ENCODE measurements at places on chromosomes 12 and 14.

GRCh38 chr12:66235626-66236281 lies 46.7 kb downstream of the IRAK3 start:
- DNase-seq: no peak

GRCh38 chr12:113884392-113884791 lies 81.7 kb downstream of the RBM19 start:
- no peak for DNase-seq

DNA sequence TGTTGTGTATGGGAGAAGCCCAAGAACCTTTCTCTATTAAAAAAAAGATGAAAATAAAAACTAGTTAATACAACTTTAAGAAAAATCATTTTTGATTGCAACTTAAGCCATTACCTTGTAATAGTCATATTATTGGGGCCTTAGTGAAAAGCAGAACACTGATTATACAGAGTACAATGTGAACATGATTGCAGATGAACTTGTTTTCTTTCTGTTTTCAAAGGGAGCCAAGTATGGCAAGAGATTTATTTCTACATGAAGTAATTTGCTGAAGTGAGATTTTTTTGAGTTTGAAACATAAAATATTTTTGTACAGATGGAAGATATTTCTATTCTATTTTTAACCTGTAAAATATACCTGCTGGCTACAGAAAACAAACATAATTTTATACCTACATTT lies 104.9 kb downstream of the GPR135 start:
- no peak for DNase-seq

DNA sequence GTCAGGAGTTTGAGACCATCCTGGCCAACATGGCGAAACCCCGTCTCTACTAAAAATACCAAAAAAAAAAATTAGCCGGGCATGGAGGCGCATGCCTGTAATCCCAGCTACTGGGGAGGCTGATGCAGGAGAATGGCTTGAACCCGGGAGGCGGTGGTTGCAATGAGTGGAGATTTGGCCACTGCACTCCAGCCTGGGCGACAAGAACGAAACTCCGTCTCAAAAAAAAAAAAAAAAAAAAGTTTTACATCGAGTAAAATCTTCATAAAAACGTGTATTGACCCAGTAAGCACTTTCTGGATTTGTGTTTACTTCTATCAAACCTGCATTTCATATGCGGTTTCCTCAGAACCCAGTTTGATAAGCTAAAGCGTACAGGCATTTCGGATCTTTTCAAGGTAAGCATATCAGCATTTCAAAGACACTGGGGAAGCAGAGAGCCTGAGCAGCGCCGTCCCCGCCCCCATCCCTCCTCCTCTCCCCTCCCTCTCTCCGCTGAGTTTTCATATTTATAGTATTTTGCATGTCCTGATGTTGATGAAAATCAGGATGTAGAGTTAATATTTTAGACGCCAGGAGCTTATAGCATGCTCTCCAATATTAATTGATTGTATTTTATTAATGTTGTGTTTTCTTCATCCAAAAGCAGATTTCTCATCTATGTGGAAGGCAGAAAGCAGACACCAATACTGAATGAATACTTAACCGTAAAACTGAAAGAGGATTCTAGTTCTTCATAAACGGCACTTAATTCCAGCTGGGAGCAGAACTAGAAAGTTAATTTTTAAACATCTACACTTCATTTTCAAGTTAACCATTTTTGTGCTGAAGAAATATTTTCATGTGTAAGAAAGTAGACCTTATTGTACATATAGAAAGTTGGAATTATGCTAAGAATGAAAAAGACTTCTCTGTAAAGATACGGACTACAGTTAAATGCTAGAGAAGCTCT lies 9.2 kb upstream of the HIP1R start:
- no peak for DNase-seq

GRCh38 chr14:21867541-21867940 lies 193.9 kb upstream of the OR4E1 start:
- no peak for DNase-seq

DNA sequence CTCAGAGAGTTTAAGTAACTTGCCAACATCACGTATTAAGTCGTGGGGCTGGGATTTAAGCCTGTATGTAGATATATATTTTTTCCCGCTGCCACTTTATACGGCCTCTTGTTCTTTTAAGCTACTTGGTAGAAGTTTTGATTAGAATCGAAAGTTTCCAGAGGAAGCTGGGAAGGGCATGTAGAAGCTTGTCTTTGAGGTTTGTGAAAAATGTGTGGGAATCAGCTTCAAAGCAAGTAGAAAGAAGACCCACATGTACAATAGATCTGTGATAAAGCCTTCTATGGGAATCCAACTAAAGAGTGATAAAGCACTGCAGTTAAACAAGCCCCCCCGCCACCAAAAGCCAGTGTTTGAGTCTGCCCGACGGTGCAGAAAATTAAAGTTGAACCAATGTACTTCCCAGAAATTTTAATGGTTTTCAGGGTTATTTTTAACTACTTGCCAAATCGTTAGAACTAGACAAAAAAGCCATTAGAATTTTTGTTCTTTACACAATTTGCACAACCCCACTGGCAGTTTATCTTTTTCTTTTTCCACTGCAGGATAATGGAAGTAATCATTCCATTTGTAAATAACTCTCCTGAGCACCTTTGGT lies 25.5 kb downstream of the SERPINA11 start:
- DNase-seq: no peak

- DNase-seq: no peak
Observed at GRCh38 chr12:53489242-53489864, 9.9 kb downstream of the MAP3K12 start.

GRCh38 chr12:50207424-50207823 lies 40.3 kb upstream of the CERS5 start:
- no peak for DNase-seq

- no peak for DNase-seq
Observed at GRCh38 chr12:6228535-6229223, 28.5 kb downstream of the CD9 start.

DNA sequence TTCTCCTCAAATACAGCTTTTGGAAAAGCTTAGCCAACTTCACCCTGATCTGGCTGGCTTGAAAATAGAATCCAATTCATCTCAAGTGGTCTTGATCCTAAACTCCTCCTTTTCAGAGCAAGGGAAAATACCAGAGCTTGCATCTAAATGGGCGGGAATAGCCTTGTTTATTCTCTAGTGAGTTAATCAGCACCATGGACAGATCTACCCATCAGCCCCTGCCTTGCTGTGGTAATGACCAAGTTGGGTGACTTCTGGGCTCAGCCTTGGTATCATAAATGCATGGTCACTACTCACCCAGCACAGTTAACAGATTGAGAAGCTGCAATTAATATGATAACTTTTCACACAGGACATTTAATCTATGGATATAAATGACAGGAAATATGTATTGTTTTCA lies 196.6 kb downstream of the GLT1D1 start:
- DNase-seq: no peak

GRCh38 chr12:93679308-93679925 lies 2.2 kb downstream of the CRADD start:
- DNase-seq: no peak

DNA sequence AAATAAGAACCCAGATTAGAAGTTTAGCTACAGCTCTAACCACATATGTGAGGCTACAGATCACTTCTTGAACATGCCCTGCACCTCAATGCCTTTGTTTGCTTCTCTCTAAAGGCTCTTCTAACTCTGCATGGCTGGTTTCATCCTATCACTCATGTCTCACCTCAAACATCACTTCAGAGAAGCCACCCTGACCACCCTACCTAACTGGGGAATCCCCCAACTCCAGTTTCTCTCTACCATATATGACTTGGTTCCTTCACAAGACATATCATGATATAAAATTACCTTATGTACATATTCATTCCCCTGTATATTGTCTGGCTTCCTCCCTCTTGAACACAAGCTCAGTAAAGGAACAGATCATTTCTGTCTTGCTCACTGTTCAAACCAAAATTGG lies 250.2 kb upstream of the GRIP1 start:
- DNase-seq: no peak

DNA sequence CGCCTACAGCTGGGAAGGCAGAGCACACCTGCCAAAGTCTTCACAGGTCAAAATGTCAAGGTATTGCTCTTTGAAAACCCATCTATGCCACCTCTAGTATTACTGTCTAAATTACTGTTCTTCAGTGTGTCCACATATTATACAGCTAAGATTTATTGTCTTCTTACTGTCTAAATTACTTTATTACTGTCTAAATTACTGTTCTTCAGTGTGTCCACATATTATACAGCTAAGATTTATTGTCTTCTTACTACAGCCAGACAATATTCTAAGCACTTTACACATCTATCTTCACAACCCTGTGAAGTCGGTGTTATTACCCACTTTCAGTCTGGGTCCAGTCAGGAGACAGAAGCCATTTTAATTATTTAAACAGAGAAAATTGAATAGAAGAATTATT lies 173.9 kb downstream of the MYRFL start:
- no peak for DNase-seq

DNA sequence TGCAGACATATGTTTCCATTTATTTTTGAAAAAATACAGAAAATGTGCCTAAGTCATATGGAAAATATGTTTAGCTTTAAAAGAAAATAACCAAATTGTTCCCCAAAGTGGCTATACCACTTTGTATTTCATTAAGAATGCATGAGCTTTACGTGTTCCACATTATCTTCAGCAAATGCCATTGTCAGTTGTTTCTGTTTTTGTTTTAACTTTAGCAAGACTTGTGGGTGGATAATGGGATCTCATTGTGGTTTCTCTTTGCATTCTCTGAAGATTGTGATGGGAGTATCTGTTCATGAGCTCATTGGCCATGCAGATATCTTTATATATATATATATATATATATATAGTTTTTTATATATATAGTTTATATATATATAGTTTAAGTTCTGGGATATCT lies 181.5 kb downstream of the CCER1 start:
- no peak for DNase-seq

DNA sequence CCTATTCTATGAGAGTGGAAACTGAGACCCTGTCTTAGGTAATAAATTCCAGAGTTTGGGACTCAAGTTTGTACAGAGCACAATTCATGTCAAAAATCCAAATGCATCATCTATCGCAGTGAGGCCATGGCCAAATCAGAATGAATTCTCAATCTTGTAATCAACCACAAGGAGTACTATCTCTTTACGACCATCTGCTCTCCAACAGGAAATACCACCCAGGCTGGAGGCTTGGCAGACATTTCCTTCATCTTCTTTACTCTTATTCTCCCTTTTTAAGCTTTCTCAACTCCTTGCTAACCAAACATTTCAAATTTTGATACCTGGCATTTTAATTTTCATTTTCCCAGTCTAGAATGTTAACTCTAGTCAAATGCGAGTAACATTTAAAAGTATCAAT lies 32.7 kb upstream of the RNU6-7 start:
- DNase-seq: no peak

- DNase-seq: peak; percentile 57
Observed at GRCh38 chr14:104708606-104709268, 15.3 kb upstream of the ADSS1 start.

DNA sequence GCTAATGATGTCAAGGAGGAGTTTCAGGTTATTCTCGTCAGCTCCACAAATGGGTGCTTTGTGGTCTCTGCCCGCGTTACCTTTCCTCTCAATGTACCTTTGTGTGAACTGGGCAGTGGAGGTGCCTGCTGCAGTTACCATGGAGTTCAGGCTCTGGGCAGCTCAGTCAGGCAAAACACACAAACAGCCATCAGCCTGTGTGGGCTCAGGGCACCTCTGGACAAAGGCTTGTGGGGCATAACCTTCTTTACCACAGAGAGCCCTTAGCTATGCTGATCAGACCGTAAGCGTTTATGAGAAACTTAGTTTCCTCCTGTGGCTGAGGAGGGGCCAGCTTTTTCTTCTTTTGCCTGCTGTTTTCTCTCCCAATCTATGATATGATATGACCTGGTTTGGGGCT lies 16.7 kb upstream of the PAPLN start:
- no peak for DNase-seq

- DNase-seq: no peak
Observed at GRCh38 chr14:30656190-30656632, 34.1 kb downstream of the SCFD1 start.

Data from effector CD4-positive, alpha-beta T cell (primary cell).